ENCODE measurements at places on chromosomes 5 and 9.

- DNase-seq = no peak
Observed at GRCh38 chr5:55568654-55569512, 34.1 kb upstream of the PLPP1 start.

DNA sequence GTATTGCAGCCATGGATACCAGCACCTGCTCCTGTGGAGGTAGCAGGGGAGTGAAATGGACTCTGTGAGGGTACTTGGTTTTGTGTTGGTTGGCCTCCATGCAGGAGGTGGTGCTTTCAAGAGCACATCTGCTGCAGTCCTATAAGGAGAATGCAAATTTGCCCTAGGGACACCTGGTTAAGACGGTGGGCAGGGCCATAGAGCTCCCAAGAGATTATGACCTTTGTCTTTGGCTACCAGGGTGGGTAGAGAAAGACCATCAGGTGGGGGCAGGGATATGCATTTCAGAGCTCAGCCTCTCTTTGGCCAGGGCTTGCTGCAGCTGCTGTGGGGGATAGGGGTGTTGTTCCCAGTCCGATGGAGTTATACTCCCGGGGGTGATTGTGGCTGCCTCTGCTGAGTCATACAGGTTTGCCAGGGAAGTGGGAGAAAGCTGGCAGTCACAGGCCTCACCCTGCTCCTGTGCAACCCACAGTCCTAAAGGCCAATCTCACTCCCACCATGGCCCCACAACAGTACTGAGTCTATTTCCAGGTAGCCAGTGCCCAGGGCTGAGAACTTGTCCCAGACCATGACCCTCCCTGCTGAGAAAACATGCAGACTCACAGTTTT lies 14.0 kb upstream of the PDLIM4 start:
- no peak for DNase-seq

DNA sequence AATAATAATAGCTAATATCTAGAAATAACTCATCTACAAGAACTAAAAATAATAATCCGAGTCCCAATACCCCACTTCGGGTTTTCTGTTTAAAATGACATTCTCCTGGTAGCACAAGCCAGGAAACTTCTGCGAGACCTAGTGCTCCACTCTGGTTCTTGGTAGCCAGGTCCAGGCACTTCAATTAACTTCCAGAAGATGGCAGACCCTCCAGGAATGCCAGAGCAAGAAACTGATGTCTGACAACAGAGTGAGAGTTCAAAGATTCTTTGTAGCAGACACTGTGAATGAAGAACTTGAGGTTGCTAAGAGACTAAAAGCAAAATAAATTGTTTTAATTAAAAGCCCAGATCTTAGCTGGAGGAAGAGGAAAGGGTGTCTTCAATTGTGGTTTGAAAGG lies 1963.3 kb upstream of the CDH9 start:
- no peak for DNase-seq

- no peak for DNase-seq
Observed at GRCh38 chr9:15635752-15636151, 82.9 kb downstream of the CCDC171 start.

DNA sequence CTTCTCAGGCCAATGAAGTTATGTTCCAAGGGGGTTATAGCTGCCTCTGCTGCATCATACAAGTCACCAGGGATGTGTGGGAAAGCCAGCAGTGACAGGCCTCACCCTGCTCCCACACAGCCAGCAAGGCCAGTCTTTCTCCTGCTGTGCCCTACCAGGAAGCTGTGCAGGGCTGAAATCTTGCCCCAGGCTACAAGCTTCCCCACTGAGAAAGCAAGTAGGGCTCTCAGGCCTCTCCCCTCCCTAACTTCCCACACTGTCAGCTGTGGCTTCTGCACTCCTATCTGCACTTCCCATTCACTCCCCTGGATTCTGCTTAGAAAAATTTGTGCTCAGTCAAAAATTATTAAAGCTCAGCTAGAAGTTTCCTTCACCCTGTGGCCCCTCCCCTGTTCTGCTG lies 611.2 kb upstream of the ZNF608 start:
- no peak for DNase-seq

- no peak for DNase-seq
Observed at GRCh38 chr5:173920024-173920753, 32.0 kb downstream of the CPEB4 start.

DNA sequence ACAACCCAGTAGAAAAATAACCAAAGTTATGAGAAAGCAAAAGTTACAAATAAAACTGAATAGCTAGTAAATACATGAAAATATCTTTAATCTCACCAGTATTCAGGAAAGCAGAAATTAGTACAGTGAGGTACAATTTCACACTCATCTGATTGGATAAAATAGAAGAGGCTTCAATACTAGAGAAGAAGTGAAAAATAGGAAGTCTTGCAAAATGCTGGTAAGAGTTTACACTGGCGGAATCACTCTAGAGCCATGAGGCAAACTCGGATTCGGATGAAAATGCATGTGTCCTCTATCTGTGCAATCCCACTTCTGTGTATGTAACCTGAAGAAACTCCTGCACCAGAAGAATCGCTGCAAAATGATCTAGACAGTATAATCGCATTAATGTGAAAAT lies 128.9 kb downstream of the CCDC192 start:
- no peak for DNase-seq

GRCh38 chr9:136438548-136439480 lies 831 bp downstream of the INPP5E start:
- peak; percentile 47 for DNase-seq

DNA sequence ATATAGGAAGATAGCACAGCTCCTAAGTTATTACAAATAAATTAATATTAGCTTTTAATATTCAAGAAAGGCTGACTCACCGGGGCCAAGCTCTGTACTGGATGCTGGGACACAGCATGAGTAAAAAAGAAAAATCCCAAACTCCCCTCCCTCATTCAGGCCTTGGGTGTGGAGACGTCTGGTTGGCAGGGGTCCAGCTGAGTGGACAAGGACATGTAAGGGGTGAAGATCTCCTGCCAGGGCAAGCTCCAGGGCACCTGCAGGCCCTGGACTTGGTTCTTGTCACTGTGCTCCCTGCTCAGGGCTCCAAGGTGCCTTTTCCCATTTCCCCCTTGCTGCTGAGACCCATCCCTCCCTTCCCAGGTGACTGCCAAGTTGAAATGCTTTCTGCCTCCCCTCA lies 388.5 kb downstream of the ENC1 start:
- DNase-seq = no peak

DNA sequence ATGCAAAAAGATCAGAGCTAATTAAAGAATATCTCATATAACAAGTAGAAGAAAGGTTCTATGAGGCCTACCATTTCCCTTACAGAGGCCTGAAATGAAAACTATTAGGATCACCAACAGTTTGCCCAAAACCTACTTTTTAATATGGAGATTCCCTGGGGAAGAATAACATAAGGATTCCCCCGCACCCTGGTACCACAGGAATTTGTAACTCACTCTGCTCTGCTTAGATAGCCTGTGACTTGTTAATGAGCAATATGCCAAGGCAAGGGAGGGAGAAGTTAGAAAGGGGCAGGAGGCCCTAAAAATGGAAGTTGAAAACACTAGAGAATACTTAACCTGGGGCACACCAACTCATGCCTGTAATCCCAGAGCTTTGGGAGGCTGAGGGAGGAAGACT lies 107.0 kb downstream of the CDH6 start:
- DNase-seq = no peak

DNA sequence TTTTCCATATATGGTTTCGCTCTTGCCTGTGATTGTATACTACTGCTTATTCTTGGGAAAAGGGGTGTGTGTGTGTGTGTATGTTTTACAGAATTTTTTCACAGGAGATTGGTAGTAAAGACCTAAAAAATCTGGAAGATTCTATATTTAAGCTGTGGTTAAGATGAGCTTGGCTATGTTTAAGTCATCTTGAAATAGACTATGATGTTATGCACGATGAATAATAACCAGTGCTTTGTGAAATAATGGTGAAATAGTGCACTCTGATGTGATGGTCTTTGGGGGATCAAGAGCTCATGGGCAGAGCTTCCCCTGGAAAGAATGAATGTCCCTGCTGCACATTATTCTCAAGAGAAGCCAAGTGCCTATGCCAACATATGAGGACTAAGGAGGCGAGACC lies 301.0 kb downstream of the ACTL7B start:
- DNase-seq = no peak

DNA sequence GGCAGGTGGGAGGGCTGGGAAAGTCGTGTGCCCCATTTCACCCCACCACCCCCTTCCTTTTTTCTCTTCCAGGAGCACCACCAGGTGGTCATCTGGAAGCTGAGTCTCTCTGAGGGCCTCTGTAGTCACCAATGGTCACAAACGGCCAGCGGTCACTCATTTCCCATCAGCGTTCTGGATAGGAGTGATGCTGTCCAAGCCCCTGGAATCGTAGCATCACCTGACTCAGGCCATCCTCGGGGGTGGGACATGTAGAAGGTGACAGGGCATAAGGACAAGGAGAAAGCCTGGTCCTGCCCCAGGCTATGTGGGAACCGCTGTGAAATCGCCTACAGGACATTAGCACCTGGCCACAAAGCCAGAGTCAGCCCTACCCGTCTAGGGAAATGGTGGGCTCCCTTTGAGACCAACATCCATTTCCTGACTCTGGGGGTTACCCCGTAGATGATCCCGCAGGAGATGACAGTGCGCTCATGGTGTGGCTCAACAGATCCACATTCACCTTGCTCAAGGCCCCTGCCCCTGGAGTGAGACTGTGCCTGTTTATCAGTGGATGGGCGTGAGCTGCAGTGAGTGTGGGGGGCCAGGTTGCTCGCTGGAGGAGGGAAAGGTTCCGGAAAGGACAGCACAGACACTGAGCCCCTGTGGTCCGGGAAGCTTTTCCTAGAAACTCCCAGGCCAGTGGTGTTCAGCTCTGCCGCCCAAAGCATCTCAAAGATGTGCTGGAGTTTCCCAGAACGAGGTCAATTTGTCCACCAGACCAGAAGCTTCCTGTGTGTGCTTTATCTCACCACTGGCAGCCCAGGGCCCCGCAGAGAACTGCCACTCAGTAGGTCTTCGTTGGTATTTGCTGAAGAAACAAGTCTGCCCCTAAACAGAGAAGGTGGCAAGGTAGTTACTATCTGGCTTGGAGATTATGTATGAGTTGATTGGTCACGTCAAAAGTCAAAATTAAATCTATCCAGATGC lies 61.1 kb upstream of the UNC5A start:
- DNase-seq = no peak

DNA sequence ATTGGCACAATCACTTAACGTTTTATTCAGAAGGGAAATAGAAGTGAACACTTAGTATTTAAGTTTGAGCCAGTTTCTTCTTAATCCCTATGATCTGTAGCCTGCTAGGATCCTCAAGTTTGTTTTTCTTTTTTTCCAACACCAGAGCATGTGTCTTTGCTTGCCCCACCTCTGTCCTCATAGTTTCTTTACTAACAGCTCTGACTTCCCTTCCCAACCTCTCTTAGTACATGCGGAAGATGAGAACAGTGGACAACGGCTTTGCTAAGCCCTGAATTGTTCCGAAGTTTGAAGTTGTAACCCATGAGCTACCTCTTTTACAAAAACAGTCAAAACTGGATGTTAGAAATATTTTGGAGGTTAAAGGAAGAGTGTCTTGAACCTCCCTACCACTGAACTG lies 61.7 kb upstream of the TAF11L2 start:
- no peak for DNase-seq

- DNase-seq = no peak
Observed at GRCh38 chr9:99181621-99182020, 40.1 kb downstream of the ALG2 start.

- DNase-seq = no peak
Observed at GRCh38 chr9:35907711-35908503, 1.4 kb upstream of the SPAAR start.

DNA sequence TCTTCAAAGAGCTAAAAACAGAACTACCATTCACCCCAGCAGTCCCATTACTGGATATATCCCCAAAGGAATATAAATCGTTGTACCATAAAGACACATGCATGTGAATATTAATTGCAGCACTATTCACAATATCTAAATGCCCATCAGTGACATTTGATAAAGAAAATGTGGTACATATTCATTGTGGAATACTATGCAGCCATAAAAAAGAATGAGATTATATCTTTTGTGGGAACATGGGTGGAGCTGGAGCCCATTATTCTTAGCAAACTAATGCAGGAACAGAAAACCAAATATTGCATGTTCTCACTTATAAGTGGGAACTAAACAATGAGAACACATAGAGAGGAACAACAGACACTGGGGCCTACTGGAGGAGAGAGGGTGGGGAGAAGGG lies 38.7 kb downstream of the FCHO2 start:
- DNase-seq = no peak

- DNase-seq = no peak
Observed at GRCh38 chr5:69317391-69317790, 15.2 kb downstream of the CCDC125 start.

DNA sequence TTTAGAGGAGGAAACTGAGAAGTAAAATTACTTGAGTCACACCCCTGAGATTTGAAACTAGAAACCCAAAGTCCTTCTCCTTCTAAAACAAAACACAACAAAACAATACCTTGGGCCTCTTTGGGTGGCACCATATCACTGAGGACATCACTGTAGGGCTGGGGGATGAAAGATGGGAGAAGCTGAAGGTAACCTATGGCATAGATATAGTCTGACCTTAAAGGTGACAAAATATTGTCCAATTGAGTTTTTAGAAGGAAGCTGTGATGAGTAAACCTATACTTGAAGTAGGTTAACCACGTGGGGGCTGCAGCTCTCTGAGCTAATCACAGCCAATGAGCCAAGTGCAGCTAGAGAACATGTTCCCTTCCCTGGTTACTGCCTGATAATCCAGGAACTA lies 167.4 kb upstream of the CD180 start:
- DNase-seq = no peak

- no peak for DNase-seq
Observed at GRCh38 chr5:132961887-132962286, 1.5 kb downstream of the AFF4 start.

DNA sequence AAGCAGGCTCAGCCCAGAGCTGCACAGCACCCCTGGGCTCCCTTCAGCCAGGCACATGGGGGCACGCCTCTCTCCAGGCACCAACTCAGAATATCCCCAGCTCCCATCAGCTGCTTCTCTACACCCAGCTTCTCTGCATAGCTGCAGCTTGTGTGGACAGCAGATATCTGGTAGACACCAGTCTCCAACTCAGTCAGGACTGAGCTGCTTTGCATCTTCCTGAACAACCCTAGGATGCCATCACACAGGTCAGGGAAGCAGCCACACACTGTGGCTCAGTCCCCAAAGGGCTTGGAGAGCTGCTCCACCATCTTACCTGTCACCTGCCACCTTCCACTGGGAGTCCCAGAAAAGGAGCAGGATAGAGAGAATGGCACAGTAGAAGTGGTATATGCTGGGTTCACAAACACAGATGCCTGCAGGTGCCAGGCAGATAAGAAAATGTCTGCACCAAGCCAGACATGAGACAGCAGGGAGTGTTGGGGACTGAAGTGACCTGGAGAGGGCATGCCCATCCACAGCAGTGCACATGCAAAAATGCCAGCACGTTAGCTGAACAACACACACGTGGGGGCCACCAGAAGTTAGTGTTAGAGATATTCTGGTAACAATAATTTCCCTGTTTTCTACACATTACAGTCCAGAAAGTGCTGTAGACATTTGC lies 42.0 kb downstream of the THBS4 start:
- DNase-seq = no peak
